Uterus (tissue), 4 donors: ENCODE measurements at places on chromosomes 5 and 9. TPM values are rescaled to one million over a fixed set of nuclear protein-coding genes. Genes with fewer than 3 reads are reported as not detected.

GRCh38 chr9:11821306-11821975 is 871.7 kb upstream of the TYRP1 start:
- no peaks in the 10 kb centered on the region for H3K36me3 ChIP-seq
- H3K4me3 ChIP-seq, result no peak overlapping the region
- DNase-seq, result no peak
- H3K4me1 ChIP-seq, result no peaks in the 10 kb centered on the region
- H3K27ac ChIP-seq, result no peak overlapping the region
- H3K27me3 ChIP-seq, result no peaks in the 10 kb centered on the region

HK3 gene
- 1.5 TPM for total RNA-seq

DOCK2 gene
- 2.0 TPM for total RNA-seq

PCDHGA9 gene
- total RNA-seq, result 11.8 TPM

DNA sequence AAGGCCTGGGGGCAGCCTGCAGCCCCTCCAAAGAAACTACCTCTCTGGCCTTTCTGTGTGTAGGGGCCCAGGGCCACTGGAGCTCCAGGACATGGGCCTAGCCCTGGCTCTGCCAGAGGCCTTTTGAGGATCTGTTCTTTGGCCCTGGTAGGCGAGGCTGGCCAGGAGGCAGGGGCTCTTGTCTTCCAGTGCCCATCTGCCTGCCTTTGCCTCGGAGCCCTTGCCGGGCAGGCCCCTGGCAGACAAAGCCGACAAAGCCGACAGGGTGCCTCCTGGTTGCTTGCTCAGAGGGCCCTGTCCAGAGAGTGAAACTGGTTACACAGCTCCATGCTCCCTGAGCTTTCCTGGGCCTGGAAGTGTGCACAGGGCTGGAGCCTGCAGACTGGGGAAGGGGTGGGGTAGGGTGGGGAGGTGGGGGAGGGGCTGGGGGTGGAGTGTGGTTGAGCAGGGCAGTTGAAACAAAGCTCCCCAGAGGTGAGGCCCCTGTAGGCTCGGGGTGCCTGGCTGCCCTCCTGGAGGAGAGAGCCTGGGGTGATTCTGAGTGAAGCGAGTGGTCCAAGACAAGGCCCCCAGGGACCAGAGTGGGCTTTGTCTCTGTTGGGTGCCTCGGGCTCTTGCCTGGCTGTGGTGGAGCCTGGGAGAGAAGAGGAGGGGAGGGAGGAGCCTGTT is 29.3 kb downstream of the PTPA start:
- peaks cover 27% of the 10 kb centered on the region for H3K4me1 ChIP-seq
- peak; percentile 58 for DNase-seq
